ENCODE measurements at places on chromosomes 4 and X.

DNA sequence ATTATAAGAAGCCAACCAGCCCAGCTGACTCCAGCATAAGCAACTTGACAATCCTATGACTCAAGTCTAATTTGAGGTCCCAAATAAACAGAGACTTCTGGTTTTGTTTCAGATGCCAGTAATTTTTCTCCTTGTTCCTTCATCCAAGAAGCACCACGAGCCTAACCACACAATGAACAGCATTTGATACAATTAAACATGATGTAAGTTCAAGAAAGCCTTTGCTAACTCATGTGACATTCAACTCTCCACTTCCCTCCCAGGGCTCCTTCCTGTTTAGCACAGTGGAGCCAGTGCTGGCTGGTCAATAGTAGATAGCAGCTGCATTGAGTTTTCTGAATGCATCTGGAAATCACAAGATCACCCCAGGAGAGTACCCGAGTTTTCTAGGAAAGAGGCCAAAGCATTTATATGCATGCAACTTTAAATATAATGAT, 206.3 kb downstream of the ARHGAP24 start:
- DNase-seq: no peak

DNA sequence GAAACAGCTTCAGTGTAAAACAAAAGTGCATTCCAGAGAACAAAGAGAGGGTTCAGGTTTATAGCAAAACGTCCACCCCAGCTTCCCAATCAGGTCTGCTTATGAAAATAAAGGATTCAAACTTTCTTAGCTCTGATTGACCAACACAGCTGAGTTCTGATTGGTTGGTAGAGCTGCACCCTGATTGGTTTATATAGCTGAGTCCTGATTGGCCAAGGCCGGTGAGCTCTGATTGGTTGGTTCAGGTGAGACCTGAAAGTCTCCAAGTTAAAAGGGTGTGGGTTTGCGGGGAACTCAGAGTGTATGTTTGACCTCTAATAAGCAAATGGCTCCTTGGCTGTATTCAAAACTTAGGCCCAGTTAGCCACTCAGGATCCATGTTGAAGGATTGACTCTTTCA, 20.9 kb downstream of the CLRN2 start:
- DNase-seq: no peak

DNA sequence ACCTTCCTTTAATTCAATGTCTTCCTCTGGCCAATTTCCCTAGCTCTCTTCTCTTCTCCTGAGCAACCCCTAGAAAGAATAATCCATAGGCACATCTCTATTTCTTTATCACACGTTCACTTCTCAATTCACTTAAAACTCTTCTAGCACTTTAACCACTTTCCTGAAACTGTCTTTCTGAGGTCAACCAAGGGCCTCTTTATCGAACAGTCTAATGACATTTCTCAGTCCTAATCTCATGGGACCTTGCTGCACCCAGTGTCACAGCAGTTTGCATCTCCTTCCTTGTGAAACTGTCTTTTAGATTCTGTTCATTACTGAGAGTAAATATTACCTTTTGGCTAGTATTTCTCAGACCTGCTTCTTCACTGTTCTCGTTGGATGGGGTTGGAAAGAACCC, 285.3 kb upstream of the RASGEF1B start:
- DNase-seq: no peak

DNA sequence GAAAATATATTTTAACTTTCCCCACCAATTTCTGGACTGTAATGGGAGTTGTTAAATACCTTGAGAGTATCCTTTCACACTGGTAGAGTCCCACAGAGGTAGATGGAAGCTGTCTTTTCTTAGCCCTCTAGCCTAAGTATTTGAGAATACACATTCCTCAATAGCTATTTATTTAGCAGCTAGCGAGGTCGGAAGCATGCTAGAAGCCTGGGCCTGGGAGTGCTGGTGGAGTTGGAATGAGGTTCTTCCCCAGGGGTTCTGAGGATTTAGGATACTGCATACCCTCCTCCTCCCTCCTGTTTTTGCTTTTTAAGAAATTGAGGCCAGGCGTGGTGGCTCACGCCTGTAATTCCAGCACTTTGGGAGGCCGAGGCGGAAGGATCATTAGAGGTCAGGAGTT, 999 bp upstream of the KLHL15 start:
- DNase-seq: no peak

- no peak for DNase-seq
Observed at GRCh38 chr4:80257851-80258250, 8.6 kb upstream of the FGF5 start.

DNA sequence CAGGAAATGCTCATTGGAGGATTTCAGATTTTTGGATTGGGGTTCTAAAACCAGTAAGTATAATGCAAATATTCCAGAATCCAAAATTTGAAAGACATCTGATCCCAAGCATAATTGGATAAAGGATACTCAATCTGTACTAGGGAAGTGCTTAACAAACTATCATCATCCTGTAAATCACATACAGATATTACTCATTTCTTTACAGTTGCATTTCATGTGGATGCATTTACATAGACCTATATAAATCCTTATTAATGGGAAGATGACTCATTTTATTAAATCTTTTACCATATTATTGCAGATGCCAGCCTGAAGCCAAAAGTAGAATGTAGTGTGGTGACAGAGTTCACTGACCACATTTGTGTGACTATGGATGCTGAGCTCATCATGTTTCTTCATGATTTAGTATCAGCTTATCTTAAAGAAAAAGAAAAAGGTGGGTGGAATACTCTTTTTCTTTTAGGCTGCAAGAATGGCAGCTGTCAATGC, 22.4 kb upstream of the ADAD1 start:
- no peak for DNase-seq

DNA sequence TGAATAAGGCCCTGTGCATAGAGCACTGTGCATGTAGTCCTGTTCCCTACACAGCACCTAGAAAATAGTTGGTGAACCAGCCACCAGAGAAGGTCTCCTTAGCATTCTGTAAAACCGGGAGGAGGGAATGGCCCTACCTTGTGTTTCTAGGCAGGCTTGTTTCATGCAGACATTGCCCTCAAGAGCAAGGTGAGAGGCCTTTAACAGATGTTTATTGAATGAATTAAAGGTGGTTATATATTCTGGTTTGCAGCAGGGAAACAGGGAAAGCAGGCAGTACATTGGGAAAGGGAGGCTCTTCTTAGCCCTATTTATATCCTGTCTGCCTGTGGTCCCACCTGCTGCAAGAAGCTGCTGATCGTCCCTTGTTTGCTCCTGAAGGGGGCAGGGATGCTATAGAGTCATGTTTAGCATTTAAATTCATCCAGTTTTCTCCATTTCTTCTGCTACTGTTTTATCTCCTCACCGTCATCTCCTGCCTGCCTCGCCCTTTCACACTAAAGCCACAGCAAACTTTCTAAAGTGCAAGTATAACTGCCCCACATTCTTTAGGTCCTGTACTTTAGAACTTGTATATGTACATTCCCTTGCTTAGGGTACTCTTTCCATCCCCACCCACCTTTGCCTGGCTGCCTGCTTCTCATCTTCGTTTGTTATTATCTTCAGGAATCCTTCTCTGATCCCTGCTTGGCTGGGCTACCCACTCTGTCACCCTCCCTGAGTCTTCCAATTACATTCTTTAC, 60.3 kb downstream of the EGF start:
- no peak for DNase-seq

GRCh38 chrX:118355225-118355920, 9.5 kb downstream of the WDR44 start:
- no peak for DNase-seq

GRCh38 chr4:35163168-35163567, 1081.1 kb downstream of the ARAP2 start:
- DNase-seq: no peak

DNA sequence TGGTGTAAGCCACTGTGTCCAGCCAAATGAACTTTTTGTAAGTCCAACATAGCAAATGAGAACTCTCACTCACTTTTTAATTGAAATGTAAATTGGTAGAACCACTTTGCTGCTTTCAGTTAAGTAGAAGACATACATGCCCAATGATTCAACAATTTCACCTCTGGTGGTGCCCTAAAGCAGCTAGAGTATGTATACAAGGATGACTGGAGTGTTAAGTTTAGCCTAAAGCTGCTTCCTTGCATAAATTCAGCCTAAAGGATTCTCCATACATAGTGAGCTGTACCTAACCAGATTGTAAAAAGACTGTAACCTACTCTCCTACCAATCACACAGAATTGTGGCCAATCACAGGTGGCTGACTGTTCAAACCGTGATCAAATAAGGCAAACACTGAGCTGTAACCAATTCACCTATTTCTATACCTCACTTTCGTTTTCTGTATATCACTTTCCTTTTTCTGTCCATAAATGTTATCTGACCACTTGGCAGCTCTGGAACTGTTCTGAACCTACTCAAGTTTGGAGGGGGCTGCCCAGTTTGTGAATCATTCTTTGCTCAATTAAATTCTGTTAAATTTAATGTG, 39.9 kb downstream of the PDS5A start:
- DNase-seq: no peak

DNA sequence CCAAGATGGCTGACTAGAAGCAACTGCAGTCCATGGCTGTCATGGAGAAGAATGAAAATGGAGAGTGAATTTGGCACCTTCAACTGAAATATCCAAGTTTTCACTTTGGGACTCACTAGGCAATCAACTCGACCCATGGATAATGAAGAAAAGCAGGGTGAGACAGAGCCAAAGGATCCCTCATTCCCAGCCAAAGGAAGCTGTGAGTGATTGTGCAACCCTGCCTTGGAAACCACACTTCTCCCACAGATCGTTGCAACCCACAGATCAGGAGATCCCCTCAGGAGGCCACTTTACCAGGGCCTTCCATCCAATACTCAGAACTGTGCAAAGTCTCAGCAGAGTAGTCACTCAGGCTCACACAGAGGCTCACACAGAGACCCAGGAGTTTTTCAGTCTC, 4.5 kb downstream of the CFAP299 start:
- DNase-seq: no peak

DNA sequence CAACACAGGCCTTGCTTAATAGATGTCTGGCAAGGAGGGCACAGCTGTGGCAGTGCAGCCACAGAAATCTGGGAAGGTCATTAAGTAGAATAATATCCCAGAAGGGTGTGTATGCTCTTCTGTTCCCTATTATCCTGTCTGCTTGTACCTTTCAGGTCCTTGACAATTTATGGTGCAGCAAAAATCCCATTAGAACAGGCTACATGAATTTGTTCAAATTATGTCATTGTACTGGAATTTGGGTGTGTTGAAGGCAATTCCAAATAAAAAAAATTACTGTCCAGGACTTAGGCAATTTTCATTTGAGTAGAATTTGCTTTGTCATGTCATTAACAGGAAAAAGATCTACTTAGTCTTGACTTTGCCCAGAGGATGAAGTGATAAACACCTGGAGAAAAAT, 192.1 kb downstream of the IDS start:
- DNase-seq: no peak

DNA sequence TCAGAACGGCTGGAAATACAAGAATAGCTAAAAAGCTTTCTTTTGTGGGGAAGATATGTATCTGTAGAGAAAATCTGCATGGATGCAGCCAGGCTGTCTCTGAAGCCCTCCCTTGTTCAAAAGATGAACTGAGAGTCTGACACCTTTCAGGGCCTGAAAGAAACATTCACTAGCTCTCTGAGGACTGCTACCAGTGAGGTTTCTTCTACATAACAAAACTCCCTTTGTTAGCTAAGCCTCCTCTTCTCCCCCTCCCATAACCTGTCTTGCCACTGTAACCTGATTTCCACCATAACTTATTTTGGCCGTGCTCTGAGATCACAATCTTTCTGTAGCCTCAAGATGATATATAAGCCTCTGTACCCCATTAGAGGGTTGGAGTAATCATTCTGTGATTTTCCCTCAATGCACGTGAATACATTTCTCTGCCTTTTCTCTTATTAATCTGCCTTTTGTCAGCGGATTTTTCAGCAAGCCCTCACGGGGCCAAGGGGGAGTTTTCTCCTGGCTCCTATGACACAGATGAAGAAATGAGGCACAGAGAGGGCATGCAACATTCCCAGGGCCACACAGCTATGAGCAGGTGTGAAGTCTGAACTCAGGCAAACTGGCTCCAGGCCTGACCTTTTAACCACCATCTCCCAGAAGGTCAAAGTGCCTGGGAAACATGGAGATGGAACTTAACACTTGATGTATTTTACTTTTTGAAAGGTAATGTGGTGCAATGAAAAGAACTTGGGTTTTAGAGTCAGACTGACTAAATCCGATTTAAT, 161.6 kb upstream of the PRDX4 start:
- no peak for DNase-seq

GRCh38 chrX:48611703-48612102, 14.4 kb downstream of the WDR13 start:
- DNase-seq: no peak

DNA sequence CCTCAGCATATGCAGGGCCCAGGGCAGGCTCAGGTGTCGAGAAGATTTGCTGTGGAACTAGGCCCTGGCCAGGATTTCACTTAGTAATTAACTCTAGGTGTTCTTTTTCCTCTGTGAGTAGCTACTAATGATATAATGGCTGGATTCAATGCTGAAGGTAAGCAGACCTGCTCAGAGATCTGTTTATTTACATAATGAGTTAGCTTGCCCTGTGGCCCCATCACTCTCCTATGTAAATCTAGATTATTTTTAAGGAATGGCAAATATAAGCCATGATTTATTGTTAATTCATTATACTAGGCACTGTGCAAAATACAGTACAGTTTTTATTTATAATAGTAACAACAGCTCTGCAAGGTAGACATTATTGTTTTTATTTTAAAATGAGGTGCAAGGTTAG, 117.2 kb downstream of the IRF2 start:
- no peak for DNase-seq

DNA sequence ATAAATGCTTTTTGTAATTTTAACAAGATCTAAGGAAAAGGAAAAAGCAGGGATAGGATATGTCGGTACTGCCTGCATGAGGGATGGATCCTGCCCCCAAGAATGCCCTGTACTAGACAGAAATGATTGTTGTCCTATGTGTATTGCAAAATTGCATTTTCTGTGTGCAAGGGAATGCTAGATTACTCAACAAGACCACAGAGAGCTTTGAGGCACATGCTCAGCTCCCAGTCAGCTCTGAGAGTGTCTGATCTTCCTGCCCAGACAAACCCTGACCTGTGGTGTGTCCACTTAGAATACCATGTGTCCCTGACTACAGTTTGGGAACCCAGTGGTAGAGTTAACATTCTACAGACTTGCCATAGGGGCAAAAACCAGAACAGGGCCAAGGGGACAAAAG, 129.2 kb upstream of the PAK3 start:
- DNase-seq: no peak

DNA sequence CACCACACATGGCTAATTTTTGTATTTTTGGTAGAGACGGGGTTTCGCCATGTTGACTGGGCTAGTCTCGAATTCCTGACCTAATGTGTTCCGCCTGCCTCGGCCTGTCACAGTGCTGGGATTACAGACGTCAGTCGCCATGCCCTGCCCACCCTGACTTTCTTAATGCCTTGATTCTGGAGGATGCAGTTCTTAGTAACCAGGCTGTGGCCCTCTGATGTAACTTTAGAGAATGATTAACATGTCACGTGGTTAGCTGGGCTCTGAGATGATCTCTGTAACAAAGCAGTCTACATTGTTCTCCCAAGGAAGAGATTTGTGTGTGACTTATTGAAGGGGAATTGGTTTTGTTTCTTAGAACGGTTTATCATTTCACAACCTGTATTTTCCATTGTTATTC, 30.6 kb downstream of the ANK2 start:
- DNase-seq: no peak

Measured in stimulated activated CD4-positive, alpha-beta T cell treated with anti-CD3 and anti-CD28 coated beads, Interleukin-1b, Interleukin-23, amount 100 ng/mL, for 24 hours (primary cell).